Iris pigment epithelial cell (primary cell): ENCODE measurements at places on chromosomes 6 and 20.

DNA sequence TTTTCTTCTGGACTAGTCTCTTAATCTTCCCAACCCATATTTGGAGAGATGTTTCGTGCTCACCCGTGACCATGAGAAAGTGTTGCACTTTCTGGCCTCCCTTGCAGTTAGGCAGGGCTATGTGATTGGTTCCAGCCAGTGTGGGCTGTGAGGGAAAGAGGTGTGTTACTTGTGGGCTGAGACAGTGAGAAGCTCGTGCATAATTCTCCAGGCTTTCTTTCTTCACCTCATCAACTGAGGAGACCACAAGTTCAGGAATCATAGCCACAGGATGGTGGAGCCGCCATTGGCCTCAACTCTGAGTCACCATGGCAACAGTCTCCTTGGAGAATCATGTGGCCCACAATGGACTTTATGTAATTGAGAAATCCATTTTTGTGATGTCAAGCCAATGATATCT is 57.5 kb upstream of the FUCA2 start:
- peak; percentile 29 for DNase-seq

DNA sequence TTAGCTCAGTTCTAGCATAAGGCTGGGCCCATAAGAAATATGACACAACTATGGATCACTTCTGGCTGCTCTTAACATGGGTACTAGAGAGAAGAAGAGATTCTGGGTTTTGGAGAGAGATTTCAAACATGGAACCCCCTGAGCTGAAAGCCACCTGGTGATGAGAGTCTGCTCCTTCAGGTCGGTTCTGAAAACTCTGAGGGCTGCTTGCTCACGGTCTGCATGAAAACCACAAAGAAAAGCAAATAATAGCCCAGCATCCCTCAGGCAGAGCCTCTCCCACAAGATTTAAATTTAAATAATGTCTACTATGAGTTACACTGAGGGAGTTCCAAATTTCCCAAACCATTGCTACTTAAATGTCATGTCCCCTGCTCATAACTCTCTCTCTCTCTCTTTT is 301.5 kb downstream of the BMP7 start:
- DNase-seq: no peak

GRCh38 chr20:36355469-36356171 is 49.5 kb downstream of the DLGAP4 start:
- DNase-seq: no peak

- DNase-seq: no peak
Measured at GRCh38 chr6:3297909-3298308, 39.2 kb downstream of the PSMG4 start.

DNA sequence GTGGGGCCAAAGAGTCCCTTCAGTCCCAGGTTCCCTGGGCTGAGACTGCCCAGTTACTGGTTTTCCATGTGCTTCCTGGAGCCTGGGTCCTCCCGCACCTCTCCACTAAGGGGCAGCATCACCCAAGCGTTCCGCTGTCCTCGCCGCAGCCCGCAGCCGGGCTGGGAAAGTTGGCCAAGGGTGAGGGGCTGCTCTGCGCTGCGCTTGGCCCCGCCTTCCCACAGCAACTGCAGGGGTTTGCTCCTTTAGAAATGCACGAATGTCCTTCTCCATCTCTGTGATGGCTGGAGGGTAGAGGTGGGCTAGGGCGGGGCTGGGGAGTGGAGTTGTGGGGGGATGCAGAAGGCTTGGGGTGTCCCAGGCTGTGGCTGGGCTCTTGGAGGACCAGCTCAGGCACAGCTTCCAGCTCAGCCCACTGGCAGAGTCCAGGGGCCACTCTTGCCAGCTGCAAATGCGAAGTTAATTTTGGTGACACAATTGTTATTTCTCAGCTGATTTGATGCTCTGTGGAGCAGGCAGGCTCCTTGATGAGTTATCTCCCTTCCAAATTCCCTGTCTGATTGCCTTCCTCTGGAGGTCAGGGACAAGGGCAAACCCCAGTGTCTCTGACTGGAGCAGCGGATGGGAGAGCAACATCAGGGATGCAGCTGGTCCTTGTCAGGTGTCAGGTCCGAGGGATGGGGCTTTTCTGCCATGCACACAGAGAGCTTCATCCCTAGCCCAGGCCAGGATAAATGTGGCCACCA is 63.2 kb downstream of the NOL4L start:
- peak; percentile 57 for DNase-seq

GRCh38 chr6:122129313-122130025 is 270.0 kb upstream of the HSF2 start:
- no peak for DNase-seq

DNA sequence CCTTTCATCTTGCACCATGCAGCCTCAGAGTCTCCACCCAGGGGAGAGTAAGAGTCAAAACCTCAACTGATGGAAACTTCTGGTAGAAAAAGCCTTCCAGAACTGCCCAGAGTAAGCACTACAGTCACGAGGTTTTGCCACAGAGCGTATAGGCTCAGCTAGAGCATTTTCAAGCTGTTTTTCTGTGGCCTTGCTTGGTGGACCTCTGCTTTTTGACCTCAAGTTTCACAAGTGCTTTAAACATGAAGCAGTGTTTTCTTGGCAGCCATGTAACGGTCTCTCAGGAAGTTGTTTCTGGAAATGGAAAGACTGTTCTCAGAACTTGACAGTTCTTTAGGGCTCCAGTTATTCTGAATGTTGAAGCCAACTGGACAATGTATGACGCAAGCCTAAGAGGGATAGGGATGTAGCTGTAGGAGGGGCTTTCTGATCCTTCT is 146.5 kb downstream of the ZDHHC14 start:
- peak; percentile 73 for DNase-seq

DNA sequence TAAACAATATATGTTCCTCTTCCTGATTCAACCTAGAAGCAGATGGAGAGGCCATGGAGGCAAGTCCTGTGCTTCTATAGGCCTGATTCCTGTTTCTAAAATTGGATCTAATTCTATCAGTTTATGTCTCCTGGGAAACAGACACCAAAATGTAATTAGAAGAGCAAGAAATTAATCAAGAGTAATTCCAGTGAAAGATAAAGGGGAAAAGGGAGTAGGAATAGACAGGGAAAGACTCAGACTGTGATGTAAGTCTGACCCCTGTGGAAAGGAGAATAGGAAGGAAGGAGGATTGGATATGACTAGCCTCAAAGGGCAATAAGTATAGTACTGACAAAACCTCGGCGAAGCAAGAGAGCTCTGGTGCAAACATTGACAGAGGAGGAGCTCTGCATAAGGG is 33.9 kb upstream of the FBXO30 start:
- no peak for DNase-seq

DNA sequence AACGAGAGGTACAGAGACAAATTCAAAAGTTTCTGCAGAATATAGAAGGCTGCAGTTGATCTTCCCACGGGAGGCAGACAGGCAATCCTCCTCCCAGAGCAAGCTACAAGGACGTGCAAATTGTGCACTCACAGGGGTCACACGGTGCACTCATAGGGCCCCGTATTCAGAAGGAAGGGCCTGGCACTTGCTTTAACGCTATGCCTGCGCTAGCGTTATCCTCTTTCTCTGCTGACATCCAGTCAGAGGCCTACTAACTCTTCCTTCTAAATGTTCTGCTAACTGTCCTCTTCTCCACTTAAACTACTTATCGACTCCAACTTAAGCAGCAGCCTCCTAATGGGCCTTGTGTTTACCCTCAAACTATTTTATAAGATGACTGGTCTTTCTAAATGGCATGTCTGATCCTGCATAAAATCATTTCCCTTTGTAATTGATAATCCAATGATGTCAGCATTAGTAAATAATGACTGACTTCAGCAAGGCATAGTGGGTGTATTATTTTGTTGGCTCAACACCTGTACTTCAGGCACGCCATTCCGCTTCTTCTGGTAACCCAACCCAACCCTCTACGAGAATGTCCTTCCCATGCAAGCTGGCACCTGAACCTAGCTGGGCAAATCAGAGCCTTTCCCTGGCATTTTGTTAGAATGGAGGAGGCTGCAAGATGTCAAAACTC is 2.2 kb downstream of the IFNGR1 start:
- DNase-seq: no peak

DNA sequence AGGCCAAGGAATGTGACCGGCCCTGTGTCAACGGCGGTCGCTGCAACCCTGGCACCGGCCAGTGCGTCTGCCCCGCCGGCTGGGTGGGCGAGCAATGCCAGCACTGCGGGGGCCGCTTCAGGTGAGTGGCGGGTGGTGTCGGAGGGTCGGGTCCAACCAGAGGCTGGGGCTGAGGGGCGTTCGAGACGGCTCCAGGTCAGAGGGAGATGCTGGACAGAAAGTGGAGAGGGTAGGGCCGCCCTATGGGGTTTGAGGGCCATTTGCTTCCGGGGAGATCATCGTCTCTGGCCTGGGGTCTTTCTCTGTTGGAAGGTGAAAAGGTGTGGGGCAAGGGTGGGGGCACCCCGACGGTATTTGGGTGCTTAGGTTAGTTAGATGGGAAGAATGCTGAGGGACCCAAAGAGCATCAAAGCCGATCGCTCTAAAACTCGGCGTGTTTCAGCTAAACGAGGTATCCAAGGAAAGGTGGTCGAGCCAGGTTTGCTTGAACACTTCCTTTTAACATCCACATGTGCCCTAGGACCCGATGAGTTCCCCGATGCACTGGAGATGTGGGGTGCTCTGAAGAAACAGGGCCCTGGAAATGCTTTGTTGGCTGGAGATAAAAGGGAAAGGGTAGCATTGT is 691 bp downstream of the ATRN start:
- no peak for DNase-seq

GRCh38 chr6:96659084-96659845 is 96.3 kb downstream of the FHL5 start:
- no peak for DNase-seq

GRCh38 chr6:166336847-166337246 is 5.5 kb downstream of the SFT2D1 start:
- no peak for DNase-seq

DNA sequence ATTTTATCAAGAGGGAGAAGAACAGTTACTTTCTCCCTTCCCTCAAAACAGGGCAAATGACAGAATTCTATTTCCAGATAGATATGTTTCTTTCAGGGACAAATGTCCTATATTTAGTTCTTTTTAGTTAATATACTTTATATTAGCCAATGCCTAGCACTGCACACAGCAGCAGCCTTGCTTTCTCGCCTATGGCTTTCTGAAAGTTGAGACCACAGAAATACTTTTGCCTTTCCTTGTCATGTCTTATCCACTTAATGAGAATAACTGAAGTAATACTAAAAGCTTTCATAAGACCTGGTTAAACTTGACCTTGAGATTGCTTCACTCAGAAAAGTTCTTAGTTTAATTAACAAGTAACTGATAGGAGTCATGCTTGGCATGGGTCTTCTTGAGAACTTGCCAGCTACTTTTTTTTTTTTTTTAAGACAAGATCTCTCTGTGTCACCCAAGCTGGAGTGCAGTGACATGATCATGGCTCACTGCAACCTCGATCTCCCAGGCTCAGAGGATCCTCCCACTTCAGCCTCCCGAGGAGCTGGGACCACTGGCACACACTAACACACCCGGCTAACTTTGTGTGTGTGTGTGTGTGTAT is 159.3 kb downstream of the CDKAL1 start:
- DNase-seq: peak; percentile 67

DNA sequence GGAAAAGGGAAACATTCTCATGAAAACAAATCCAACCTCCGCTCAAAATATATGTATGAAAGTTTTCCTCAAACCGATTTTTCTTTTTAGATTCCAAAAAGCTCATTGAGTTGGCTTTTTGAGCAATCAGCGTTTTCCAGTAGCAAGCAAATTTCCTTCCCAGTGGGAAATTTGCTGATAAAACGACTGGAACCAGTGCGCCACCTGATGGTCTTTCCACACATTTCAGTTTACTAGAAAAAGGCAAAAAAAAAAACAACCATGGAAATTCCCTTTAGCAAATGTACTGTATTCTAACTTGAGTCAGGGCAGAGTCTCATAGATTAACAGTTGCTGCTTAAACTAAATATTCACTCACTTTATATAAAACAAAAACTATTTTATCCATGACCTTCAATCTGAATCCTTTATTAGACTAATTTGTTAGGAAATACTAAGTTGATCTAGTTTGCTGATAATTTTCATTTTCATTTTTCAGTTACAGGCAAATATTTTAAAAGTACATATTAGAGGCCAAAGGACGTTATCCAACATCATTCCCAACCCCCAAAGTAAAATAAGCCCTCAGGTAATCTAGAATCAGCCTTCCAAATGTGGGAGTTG is 271.5 kb downstream of the FOXA2 start:
- DNase-seq: peak; percentile 32

DNA sequence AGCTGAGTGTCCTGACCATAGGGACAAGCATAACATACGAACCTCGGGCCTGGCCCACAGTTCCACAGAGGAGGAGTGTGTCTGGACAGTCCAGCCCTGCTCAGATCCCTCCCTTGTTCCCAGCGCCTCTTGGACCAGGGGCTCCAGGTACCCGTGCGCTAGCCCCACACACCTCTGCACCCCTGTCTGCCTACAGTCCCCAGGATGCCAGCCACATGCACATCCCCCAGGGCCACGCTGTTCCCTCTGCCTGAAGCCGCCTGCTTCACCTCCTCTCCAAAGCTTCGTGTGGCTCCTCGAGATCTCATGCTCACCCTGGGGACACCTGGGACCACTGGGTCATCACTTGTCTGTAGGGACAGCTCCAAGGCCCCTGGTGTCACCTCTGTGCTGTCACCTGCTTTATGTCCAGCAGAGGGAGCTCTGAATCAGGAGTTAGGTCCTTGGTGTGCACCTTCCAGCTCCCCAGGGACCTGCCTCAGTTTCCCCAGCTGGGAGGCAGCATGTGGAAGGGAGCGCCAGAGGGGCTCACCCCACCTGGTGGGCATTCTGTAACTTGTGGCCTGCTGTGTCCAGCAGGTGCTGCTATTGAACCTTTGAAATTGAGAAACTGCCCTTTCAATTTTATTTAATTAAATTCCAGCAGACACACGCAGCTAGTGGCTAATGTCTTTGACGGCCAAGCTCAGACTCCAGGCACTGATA is 7.3 kb upstream of the YTHDF1 start:
- peak; percentile 26 for DNase-seq
